B cell (primary cell): ENCODE measurements at places on chromosomes 6 and 20. TPM values are rescaled to one million over a fixed set of nuclear protein-coding genes. Genes with fewer than 3 reads are reported as not detected.

- no peak overlapping the region for H3K4me3 ChIP-seq
- no peaks in the 10 kb centered on the region for H3K36me3 ChIP-seq
- no peak overlapping the region for H3K27ac ChIP-seq
- peaks cover 23% of the 10 kb centered on the region for H3K4me1 ChIP-seq
- DNase-seq = no peak
Measured at GRCh38 chr20:32675223-32675975, 1.7 kb upstream of the C20orf203 start.

- H3K4me1 ChIP-seq = peaks cover 12% of the 10 kb centered on the region
- H3K36me3 ChIP-seq = no peaks in the 10 kb centered on the region
- no peak for DNase-seq
- H3K27ac ChIP-seq = no peak overlapping the region
Measured at GRCh38 chr6:170094686-170095272, 196.1 kb downstream of the DLL1 start.

DNA sequence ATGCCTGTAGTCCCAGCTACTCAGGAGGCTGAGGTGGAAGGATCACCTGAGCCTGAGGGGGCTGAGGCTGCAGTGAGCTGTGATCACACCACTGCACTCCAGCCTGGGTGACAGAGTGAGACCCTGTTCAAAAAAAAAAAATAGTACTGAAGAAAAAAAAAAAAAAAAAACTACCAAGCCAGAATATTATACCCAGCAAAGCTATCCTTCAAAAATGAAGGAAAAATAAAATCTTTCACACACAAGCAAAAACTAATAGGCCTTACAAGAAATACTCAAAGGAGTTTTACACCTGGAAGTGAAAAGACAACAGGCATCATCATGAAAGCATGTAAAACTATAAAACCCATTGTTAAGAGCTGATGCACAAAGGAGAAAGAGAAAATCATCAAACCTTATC is 37.5 kb upstream of the SRSF6 start:
- no peaks in the 10 kb centered on the region for H3K4me1 ChIP-seq
- no peak overlapping the region for H3K27ac ChIP-seq
- no peaks in the 10 kb centered on the region for H3K36me3 ChIP-seq
- DNase-seq = no peak
- H3K27me3 ChIP-seq = no peaks in the 10 kb centered on the region

- H3K4me3 ChIP-seq = no peak overlapping the region
- no peak for DNase-seq
- H3K27ac ChIP-seq = no peak overlapping the region
- H3K4me1 ChIP-seq = no peaks in the 10 kb centered on the region
Measured at GRCh38 chr20:36779656-36780025, 6.1 kb upstream of the DSN1 start.

DNA sequence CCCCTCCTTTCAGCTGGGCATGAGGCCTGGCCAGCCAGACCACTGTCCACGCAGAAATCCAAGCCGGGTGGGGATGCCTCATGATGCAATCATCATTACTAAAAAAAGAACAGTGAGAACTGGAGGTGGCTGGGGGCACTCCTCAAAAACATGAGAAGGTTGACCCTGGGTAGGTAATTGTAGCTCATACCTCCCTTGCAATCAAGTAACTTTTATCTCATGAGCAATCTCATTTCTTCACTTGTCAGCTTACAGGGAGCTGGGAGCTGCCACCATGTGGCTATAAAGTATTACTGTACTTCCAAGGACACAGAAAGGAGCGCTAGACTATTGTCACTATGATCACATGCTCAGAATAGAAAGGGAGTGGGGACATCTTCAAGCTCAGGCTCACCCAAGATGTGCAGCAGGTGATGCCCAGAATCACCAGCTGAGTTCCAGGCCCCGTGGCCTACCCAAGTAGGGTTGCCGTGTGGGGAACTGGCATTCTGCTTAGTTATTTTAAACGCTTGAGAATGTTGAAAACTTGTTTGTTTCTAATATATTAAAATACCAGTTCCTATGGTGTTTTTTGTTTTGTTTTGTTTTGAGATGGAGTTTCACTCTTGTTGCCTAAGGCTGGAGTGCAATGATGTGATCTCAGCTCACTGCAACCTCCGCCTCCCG is 3.0 kb upstream of the CDH26 start:
- no peak overlapping the region for H3K4me3 ChIP-seq
- no peaks in the 10 kb centered on the region for H3K4me1 ChIP-seq
- H3K27ac ChIP-seq = no peak overlapping the region
- no peak for DNase-seq
- H3K36me3 ChIP-seq = no peaks in the 10 kb centered on the region

DNA sequence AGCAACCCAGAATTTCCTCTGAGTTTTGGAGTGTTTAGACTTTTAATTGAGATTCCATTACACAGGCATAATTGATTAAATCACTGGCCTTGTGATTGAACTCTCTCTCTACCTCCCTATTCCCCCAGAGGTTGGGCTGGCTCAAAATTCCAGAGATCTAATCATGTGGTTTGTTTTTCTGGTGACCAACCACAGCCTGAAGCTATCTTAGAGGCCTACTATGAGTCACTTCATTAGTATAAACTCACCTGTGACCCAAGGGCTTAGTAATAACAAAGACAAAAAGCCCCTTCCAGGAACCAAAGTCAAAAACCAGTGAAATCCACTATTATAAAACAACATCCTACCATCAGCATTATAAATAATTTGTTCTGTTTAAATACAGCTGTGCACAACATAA is 992.5 kb upstream of the CITED2 start:
- no peak for DNase-seq
- no peak overlapping the region for H3K27ac ChIP-seq
- H3K27me3 ChIP-seq = no peaks in the 10 kb centered on the region
- H3K36me3 ChIP-seq = no peaks in the 10 kb centered on the region

- no peaks in the 10 kb centered on the region for H3K4me1 ChIP-seq
- H3K27me3 ChIP-seq = no peaks in the 10 kb centered on the region
- DNase-seq = no peak
- H3K4me3 ChIP-seq = no peak overlapping the region
- H3K36me3 ChIP-seq = no peaks in the 10 kb centered on the region
Measured at GRCh38 chr6:169044381-169045230, 209.0 kb downstream of the THBS2 start.

Gene DST
- total RNA-seq = 1.5 and 3.3 TPM in 2 replicates

Gene TP53INP2
- total RNA-seq = 7.7 and 8.1 TPM in 2 replicates

Gene DYNLT1
- 34.8 and 38.5 TPM in 2 replicates for total RNA-seq

Gene CCDC170
- total RNA-seq = not detected in 2 replicates

Gene MICB
- total RNA-seq = 21.9 and 24.2 TPM in 2 replicates

Gene TAAR8
- total RNA-seq = not detected in 2 replicates

Gene OR12D2
- not detected in 2 replicates for total RNA-seq

Gene PBOV1
- total RNA-seq = not detected in 2 replicates
